Stimulated activated memory B cell treated with anti-CD40 and anti-IgM and Interleukin-4, amounts not matched to agents 10 μg/mL and 1 μg/mL and 100 μg/mL, for 72 hours (primary cell): ENCODE measurements at places on chromosomes 12 and 14.

DNA sequence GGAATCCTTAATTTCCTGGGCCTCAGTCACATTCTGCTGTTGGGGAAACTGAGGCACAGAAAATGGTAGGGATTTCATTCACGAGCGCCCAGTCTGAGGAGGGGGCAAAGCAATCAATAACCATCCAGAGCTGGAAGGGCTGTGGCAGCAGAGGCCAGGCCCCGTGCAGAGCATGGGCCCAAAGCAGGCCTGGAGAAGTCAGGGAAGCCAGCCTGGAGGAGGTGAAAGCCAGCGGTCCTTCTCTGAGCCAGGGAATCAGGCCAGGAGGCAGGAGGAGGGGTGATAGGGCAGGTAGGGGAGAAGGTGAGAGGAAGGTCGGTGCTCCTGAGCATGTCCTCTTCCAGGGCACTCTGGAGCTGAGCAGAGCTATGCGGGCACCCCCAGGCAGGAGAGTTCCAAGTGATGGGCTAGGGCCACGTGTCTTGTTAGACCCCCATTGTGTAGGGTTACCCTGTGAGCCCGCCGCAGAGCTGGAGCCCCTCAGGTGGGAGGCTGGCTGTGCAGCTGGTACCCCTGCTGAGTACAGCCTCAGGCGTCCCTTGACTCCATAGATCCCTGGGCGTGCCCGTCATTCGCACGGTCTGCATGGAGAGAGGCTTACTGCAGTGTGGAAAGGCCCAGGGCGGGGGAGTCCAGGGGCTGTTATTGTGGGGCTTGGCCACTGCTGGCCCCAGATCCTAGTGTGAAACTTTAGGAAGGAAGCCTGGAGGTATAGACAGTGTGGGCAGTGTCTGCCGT, 4.8 kb downstream of the TNFAIP2 start:
- H3K27ac ChIP-seq, result no peak overlapping the region
- ATAC-seq, result no peak
- H3K4me1 ChIP-seq, result peaks cover 8% of the 10 kb centered on the region
- peaks cover 36% of the 10 kb centered on the region for H3K27me3 ChIP-seq

- peak; percentile 87 for ATAC-seq
- no peaks in the 10 kb centered on the region for H3K36me3 ChIP-seq
- H3K27ac ChIP-seq, result no peak overlapping the region
- no peaks in the 10 kb centered on the region for H3K4me1 ChIP-seq
Measured at GRCh38 chr12:108479364-108480070, 35.6 kb upstream of the FICD start.

DNA sequence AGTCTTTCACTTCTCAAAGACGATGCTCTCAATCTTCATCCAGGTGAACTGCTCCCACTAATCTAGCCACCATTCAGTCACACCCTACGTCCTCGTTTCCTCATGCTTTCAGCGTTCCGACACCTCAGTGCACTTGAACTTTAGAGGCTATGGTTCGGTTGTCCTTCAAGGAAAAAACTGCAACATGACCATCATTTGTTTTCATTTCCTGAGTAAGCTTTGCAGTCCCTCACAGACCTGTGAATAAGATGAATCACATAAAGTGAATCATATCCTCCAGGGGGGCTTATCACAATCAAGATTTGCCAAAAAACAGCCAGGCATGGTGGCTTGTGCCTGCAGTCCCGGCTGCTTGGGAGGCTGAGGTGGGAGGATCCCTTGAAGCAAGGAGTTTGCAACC, 80.2 kb downstream of the TMCC3 start:
- H3K27me3 ChIP-seq, result no peaks in the 10 kb centered on the region
- no peak overlapping the region for H3K4me3 ChIP-seq
- peaks cover 60% of the 10 kb centered on the region for H3K36me3 ChIP-seq
- H3K4me1 ChIP-seq, result peaks cover 8% of the 10 kb centered on the region
- H3K27ac ChIP-seq, result no peak overlapping the region

DNA sequence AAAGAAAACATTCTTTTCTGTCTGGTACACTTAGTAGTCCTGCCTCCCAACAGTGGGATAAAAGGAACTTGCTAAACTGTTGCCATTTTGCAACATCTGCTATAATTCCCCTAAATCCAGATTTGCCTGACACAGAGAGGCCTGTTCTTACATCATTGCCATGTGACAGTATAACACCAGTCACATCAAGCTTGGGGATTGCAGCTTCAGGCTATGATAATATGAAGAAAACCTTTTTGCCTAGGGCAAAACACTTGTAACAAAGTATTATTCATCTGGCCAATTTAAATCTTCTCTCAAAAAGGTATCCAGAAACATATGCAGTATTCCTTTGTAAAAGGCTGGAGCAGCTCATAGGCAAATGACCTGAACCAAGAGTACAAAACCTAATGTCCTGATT, 80.9 kb upstream of the OTX2 start:
- H3K27me3 ChIP-seq, result peaks cover 41% of the 10 kb centered on the region
- no peak overlapping the region for H3K4me3 ChIP-seq
- ATAC-seq, result no peak
- no peaks in the 10 kb centered on the region for H3K36me3 ChIP-seq
- no peaks in the 10 kb centered on the region for H3K4me1 ChIP-seq
- H3K27ac ChIP-seq, result no peak overlapping the region

DNA sequence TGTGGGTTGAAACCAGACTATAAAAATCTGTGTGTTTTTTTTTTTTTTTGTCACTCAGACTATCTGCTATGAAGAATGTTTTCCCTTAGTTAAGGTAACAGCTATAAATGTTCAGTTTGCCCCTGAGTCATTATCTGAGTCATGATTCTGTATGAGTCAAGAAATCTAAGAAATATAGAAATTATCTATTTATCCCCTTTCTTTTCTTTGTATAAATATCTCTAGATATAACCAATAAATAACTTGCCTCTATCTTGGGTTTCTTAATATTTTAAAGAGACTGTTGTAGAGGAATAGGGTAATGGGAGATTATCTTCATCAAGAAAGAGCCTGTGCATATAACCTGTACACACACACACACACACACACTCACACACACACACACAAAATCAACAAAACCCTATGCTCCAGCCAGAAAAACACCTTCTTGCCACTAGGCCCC, 161.7 kb upstream of the EEA1 start:
- H3K27me3 ChIP-seq, result no peaks in the 10 kb centered on the region
- no peak overlapping the region for H3K27ac ChIP-seq
- no peak for ATAC-seq
- peaks cover 11% of the 10 kb centered on the region for H3K4me1 ChIP-seq
- H3K4me3 ChIP-seq, result no peak overlapping the region

GRCh38 chr12:127245437-127245836, 1021.5 kb upstream of the TMEM132C start:
- no peaks in the 10 kb centered on the region for H3K4me1 ChIP-seq
- no peaks in the 10 kb centered on the region for H3K27me3 ChIP-seq
- no peak overlapping the region for H3K4me3 ChIP-seq
- no peak for ATAC-seq
- H3K36me3 ChIP-seq, result no peaks in the 10 kb centered on the region

GRCh38 chr12:100738086-100738485, 56.5 kb upstream of the ANO4 start:
- H3K27ac ChIP-seq, result no peak overlapping the region
- H3K4me1 ChIP-seq, result no peaks in the 10 kb centered on the region
- no peak overlapping the region for H3K4me3 ChIP-seq

GRCh38 chr14:103687712-103688111, 27.5 kb downstream of the XRCC3 start:
- H3K27me3 ChIP-seq, result no peaks in the 10 kb centered on the region
- H3K36me3 ChIP-seq, result peaks cover 29% of the 10 kb centered on the region
- peaks cover 44% of the 10 kb centered on the region for H3K4me1 ChIP-seq
- no peak overlapping the region for H3K4me3 ChIP-seq
- H3K27ac ChIP-seq, result no peak overlapping the region
